Stimulated activated CD8-positive, alpha-beta memory T cell treated with anti-CD3 and anti-CD28 coated beads, Interleukin-4, amount 100 ng/mL, for 4 hours (primary cell): ENCODE measurements at places on chromosomes 2 and 18.
A peak's percentile ranks its signal among the peaks of the same experiment; 100 is the strongest.

GRCh38 chr2:71548646-71549425, 95.5 kb downstream of the DYSF start:
- peak; percentile 10 for DNase-seq

- DNase-seq: no peak
These were observed 28.9 kb downstream of the BIN1 start for GRCh38 chr2:127078028-127078427.

DNA sequence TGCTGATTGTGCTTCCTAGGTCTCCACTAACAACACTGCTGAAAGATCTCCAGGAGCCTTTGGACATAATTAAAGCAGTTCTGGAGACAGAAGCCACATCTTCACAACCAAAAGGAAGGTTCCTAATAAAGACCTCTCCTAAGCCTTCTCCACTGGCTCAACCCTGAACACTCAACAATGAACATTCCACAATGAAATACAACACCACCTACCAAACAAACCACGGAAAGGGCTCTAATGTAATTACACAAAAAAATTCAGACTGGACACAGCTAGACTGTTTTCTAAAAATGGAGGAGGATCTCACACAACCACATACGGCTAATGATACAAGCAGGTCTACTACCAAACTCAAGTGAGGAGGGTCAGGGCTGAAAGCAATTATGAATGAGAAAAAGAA, 43.6 kb downstream of the NOL10 start:
- DNase-seq: no peak

DNA sequence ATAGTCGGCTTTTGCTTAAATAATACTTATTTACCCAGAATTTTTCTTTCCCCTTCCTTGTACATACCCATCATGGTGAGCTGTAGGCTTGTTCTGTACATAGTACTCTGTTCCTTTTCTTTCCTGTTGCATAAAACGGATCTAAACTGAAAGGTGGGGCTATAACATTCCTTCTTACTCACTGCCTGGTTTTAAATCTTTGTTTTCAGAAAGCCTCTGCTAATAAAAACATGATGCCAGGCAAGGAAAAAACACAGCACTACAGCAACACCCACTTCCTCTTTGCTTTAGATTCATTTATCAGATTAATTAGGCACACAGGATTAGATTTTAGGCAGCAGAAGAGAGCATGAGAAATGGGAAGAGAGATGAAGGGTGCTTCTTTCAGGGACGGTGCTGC, 19.6 kb upstream of the STON1 start:
- no peak for DNase-seq

- no peak for DNase-seq
These were observed 30.7 kb downstream of the DGKD start for GRCh38 chr2:233384811-233385488.

DNA sequence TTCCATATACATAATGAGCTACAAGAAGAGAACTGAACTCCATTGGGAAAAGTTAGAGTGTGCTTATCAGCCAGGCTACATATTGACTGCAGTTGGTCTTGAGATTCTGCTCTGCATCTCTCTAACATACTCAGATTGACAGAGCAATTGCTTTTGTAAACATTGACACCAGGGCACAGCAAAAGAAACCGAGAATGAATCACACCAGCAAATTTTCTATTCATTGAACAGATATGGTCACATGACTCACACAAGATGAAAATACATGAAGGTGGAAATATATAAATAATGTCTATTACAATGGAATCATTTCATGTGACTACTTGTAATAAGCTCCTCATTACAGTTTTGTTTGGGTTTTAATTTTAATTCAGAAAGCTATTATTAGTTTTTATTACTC, 691.9 kb upstream of the TMEFF2 start:
- no peak for DNase-seq

GRCh38 chr2:23628926-23629771, 244.2 kb downstream of the KLHL29 start:
- no peak for DNase-seq

DNA sequence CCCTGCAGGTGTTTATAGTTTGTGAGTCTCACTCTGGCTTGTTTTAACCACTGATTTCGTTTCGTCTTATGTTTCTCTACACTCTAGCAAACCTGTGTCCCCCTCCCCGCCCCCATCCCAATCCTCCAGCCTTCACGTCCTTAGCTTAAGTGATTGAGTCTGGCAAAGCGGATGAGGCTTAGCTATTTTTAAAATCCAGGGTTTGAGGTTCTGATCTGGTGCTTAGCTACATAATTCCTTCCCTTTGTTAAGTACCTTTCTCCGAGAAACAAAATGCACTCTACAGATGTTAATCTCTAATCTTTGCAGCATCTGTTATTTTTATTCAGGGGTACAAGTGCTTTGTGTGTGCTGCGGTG, 7.8 kb downstream of the AGAP1 start:
- DNase-seq: no peak
